ENCODE measurements at places on chromosomes 6 and 20.

DNA sequence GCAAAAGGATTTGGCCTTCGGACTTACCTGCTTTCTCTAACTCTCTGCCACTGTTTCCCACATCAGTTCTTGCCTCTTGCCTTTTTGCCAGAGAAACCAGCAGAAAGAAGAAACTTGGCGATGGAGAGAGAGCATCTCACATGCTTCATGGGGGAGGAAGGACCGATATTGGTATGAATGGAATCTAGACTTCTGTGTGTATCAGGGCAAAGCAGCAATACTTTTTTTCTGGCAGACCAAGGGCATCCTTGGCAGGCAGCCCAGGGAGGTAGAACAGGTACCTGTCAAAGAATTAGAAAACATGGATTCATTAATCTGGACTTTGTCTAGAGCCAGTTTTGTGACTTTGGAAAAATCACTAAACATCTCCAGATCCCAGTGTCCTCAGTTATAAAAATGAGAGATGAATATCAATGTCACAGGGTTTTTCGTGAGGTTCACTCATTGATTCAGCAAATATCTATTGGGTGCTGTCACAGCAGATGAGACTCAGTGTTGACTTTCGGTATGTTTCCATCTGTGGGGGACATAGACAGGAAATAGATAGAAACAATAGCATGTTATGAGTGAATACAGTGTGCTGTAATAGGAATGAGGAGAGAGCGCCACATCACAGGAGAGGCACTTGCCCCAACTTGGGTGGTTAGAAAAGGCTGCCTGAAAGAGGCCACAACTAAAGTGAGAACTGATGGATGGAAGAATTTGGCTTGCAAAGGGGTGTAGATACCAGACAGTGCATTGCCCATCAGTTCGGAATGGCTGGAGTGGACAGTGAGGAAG is 114.1 kb downstream of the CD83 start:
- no peak for DNase-seq

DNA sequence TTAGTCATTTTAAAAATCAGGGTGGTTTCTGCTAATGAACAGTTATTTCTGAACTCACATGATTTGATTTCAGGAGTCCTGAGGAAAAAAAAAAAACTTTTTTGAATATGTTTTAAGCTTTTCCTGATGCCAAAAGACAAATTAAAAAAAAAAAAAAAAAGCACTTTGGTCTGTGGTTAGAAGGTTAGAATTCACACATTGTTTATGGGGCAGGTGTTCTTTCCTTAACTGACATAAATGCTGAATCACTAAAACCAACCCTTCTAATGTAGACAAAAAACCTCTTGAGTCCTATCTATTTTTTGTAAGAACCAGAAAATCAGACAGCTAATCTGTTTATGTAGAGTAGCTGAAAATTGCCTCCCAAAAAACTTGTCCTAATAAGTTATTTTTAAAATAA is 20.4 kb downstream of the THEMIS start:
- no peak for DNase-seq

DNA sequence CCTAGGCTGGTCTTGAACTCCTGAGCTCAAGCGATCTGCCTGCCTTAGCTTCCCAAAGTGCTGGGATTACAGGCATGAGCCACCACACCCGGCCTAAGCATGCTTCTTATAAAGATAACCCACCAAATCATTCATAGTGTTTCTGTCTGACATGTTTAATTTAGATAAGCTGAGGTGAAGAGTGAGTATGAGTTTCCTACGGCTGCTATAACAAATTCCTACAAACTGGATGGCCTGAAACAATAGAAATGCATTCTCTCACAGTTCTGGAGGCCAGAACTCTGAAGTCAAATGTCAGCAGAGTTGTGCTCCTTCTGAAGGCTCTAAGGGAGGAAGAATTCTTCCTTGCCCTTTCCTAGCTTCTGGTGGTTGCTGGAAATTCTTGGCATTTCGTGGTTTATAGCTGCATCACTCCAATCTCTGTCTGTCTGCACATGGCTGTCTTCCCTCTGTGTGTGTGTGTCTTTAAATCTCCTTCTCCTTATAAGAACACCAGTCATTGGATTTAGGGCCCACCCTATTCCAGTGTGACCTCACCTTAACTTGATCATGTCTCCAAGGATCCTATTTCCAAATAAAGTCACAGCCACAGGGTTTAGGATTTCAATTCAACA is 29.9 kb downstream of the MAPK13 start:
- DNase-seq, result no peak

- DNase-seq, result no peak
Observed at GRCh38 chr6:4936681-4937041, 67.2 kb downstream of the RPP40 start.

DNA sequence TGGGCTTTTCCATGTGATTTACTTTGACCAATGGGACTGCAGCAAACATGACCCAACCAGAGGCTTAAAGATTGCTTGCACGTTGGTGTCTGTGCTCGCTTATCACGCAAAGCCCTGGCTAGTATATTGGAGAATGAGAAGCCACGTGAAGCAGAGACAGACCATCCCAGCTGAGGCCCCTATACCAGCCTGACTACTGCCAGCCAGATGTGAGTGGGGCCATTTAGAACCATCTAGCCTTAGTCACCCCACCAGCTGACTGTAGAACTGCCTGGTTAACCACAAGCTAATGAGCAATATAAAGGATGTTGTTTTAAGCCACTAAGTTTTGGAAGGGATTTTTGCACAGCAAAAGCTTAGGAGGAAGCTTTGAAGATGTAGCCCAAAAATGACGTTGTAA is 74.5 kb downstream of the MACROD2 start:
- no peak for DNase-seq

GRCh38 chr6:63516186-63516944 is 55.9 kb upstream of the LOC128125822 start:
- DNase-seq, result no peak

DNA sequence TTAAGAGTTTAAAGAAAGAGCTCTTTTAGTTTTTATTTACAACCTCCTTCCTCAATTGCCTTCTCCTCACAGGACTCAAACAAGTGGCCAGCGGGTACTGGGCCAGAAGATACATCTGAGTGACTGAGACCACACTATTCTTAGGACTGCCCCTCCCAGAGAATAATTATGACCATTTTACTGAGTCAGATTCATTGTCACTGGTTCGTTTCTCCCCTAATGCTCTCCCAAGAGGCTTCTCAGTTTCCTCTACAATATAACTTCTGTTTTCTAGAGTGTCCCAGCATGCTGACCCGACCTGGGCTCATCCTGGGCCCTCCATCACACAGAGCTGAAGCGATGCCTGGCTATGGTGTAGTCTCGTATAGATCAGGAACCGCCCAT is 279.9 kb downstream of the CD83 start:
- DNase-seq, result no peak

- DNase-seq, result peak; percentile 92
Observed at GRCh38 chr20:33731693-33732165, at the start of gene ZNF341. TSS of gene ZNF341 (plus strand) at chr20:33731996. CDS start at chr20:33732022, 26 bp downstream.

GRCh38 chr20:483815-484644 is 21.7 kb upstream of the TBC1D20 start:
- no peak for DNase-seq

DNA sequence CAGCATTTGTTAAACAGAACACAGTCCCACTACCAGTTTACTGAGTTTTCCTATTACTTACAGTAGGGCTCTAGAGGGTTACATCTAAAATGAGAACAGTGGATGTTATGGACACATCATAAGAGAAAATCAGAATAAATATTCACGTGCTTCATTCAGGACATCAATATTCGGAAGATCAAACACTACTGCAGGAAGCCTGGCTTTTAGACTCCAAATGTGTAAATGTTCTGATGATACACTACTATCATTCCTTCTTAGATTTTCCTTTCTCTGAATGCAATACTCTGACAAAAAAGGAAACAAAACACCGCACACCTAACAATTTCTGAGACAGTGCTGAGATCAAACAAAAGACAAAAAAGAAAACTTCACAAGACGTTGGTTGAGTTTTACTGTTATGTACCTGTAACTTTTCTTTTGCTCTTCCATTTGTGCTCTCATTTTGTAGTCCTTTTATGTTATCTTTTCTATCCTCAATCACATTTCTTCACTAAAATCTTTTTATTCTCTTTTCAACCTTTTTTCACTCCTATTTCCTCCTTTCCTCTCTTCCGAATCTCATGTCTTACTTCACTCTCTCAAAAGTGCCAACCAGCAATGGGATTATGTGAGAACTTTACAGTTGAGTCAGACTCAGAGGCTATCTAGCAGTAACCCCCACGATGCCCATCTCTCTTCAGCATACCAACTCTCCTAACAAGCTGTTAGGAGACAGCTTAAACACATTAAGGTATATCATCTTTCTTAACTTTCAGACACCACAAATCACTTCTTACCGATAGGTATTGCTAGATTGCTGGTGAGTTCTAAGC is 1.7 kb downstream of the FAM184A start:
- no peak for DNase-seq

GRCh38 chr6:10722570-10722819 is 375 bp upstream of the TMEM14C start:
- no peak for DNase-seq

DNA sequence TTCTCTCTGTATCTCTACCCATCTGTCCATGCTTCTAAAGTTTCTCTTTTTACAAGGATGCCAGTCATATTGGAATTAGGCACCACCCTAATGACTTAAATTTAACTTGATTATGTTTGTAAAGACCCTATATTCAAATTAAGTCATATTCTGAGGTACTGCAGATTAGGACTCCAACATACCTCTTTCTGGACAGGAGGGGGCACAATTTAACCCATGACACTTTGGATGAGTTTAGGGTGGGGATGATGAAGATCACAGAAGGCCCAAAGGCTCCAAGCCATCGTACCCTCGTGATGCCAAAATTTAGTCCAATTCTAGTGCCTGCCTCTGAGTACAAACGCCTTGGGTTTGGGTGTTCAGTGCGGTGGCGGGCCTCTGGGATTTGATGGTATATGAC is 15.0 kb upstream of the NKX2-2 start:
- no peak for DNase-seq

- DNase-seq, result no peak
Observed at GRCh38 chr20:57079031-57080005, 187.1 kb downstream of the BMP7 start.

DNA sequence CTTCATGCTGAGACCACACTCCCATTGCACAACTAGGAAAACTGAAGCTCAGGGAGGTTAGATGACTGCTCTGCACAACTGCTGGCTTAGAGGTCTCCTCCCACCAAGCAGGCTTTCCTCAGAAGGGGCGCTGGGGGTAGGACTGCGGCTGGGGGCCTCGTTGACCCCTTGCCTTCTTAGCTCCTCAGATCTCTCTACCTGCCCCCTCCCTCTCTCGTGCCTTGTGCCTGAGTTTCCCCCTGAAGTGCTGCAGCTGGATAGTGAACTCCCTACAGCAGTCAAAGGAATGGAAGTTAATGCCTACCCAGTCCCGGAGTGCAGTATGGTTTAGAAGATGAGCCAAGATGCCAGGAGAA is 149.8 kb downstream of the GRM4 start:
- no peak for DNase-seq

- no peak for DNase-seq
Observed at GRCh38 chr6:44572346-44572745, 184.8 kb downstream of the CDC5L start.

DNA sequence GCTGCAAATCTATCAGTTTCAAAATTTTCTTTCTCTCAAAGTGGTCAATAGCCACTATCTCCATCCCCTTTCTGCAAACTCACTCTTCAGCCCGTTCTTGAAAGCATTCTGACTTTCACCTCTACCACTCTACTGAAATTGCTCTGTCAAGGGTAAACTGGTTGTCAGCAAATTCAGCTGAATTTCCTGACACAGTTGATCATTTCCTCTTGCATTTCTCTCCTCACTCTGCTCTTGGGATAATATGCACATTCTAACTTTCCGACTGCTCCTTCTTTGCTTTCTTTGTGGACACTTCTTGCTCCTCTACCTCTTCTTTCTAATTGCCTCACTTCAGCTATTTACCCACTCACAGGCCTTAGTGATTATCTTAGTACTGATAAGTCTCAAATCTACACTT is 73.7 kb upstream of the TINAG start:
- no peak for DNase-seq

All from kidney (tissue), 22 donors.